Activated T-helper 9 cell treated with anti-CD3 and anti-CD28 coated beads, Interleukin-2, amount 50 U/mL, for 16 hours (primary cell): ENCODE measurements at places on chromosomes 4 and X.

GRCh38 chrX:134746410-134746785 lies 88.1 kb upstream of the PLAC1 start:
- no peak for DNase-seq

DNA sequence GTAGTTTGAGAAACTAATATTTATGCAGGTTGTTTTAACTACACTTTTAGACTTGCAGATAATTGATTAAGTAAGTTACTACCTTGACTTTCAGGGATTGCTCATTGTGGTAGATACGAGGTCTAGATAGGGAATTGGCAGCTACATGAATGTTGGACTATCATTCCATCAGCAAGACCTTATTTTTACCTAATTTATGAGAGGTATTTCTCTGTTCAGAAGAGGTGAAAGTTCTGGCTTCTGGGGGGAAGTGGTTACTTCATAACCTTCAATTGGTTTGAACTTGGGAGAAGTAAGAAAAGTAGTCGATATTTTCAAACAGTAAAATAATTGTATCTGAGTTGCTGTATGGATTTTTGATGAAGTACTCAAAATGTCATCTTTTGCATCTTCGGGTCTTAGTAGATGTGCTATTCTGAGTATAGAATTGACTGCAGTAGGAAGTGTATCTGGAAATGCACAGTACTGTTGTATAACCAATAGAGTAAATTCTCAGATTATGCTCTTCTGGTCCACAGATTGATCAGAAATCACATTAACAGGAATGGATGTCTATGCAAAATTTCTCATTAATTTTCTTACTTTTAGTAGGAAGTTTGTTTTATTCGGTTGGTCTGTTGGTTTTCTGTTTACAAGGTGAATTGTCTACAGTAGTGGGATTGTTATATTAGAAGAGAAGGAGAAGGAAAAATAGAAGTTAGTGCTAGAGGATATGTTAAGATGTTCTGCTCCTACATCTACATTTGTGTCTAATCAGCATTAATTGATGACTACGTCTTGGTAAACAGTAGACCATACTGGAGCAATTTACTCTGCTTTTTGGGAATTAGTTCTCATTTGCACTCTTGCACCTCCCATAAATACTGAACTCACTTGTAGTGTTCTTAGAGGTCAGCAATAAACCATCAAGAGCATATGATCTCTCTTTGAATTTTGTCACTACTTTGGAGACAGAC lies 3.0 kb downstream of the NFKB1 start:
- no peak for DNase-seq

DNA sequence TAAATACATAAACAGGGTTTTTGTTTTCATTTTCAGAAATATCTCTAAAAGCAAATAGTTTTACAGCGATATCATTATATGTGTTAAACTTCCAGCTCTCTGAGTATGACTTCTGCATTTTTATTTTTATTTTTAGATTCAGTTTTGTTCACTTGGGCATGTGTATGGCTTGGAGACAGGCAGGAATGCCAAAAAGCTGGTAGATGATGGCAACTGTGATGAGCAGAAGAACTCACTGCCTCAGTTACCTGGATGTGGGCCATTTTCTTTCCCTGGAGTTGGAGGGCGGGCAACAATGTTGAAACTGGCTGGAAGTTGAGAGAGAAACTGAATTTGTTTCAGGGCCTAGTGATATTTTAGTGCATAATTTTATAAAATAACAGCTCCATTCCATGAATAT lies 266.4 kb downstream of the ARHGAP24 start:
- DNase-seq, result no peak

- no peak for DNase-seq
These were observed 96.4 kb downstream of the FAM13A start for GRCh38 chr4:88960576-88960975.

GRCh38 chrX:72258174-72258573 lies 18.9 kb downstream of the RPS4X start:
- no peak for DNase-seq

GRCh38 chr4:169295822-169296221 lies 25.1 kb upstream of the SH3RF1 start:
- no peak for DNase-seq

DNA sequence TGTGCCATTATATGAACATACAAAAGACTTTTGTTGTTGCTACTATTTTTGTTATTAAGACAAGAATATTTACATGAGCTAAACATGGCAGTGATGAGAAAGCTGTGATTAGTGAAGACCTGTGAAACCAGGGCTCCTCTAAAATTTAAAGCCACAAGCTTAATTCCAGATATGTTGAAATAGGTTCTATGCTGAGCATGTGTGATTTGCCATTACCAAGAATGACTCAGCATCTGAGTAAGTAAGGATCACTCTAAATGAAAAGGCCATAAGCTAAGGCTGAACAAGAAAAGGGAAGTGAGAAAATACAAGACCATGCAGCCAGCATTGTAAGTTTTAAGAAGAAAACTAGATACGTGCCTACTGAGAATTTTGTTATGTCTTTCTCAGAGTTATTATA lies 75.9 kb upstream of the CAMK2D start:
- no peak for DNase-seq

DNA sequence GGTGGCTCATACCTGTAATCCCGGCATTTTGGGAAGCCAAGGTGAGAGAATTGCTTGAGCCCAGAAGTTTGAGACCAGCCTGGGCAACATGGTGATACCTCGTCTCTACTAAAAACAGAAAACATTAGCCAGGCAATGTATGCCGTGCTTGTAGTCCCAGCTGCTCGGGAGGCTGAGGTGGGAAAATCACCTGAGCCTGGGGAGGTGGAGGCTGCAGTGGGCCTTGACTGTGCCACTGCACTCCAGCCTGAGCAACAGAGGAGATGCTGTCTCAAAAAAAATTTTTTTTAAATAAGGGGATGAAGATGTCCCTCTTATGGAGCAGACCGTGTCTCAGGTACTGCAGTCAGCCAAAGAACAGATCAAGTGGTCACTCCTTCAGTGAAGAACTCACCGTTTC lies 13.5 kb downstream of the CTAG1B start:
- DNase-seq, result no peak

GRCh38 chr4:77354550-77354949 lies 197.5 kb downstream of the CCNG2 start:
- no peak for DNase-seq

DNA sequence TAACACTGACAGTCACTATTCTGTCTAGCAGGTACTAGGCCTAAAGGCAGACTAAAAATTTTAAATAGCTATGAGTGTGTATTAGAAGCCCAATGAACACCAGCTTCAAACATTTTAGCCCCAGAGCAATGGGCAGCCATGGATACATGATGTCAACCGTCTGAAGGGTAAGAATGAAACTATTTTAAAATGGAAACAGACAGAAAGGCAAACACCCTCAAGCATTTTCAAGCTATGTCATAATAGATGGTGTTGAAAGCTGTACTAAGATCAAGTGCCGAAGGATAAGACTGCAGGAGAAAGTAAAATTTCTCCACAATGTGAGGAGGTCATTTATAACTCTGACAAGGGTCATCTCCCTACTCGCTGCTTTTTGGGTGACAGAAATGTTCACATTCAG lies 225.0 kb downstream of the COL25A1 start:
- no peak for DNase-seq

- no peak for DNase-seq
These were observed 36.5 kb upstream of the PPM1K start for GRCh38 chr4:88320780-88321373.

DNA sequence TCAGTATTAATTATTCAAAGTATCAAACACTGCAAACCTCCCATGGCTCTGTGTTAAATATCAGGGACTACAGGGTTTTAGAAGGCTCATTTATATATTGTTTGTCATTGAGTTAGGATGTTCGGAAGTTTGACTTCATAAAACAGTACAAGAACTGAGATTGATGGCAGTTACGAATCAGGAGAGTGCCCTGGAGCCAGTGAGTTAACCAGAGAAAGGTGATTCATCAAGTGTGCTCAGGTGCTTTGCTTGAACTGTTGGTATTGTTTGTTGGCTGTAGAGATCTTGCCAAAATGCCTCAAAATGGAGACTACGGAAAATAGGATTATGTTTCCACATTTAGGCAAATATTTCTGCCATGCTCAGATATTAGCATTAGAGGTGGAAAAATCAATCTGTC lies 7.5 kb upstream of the GPR101 start:
- no peak for DNase-seq

DNA sequence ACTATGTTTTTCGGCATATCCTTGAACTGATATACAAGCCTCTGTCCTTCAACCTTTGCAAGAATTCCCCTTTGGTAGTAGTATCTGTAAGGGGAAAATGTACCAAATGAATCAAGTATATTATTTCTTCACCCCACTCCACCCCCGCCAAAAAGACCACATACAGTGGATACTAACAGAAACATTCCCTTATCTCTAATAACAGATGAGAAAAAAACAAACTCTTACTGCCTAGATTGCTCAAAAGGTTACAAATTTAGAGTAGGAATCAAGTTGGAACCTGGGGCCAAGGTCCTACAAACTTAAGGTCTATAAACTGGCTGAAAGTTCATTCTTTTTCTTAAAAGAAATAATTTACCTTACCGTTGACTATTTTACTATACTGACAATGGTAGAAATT lies 45.0 kb downstream of the NOCT start:
- no peak for DNase-seq

DNA sequence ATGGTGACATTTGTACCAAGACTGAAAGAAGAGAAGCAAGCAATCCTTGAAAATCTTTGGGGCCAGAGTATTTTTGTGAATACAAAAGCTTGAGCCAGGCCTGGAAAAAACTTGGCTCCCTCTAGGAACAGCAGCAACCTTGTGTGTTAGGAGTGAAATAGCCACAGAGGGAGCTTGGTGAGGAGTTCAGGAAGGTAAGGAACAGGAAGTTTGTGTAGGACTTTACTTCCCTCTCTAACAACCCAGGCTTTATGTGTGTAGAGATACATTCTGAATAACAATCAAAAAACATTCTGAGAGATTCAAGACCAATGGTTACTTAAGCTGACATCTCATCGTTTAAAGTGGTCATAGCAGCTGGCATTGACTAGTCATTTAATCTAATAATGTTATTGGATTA lies 668.5 kb downstream of the PCDH18 start:
- DNase-seq, result no peak

DNA sequence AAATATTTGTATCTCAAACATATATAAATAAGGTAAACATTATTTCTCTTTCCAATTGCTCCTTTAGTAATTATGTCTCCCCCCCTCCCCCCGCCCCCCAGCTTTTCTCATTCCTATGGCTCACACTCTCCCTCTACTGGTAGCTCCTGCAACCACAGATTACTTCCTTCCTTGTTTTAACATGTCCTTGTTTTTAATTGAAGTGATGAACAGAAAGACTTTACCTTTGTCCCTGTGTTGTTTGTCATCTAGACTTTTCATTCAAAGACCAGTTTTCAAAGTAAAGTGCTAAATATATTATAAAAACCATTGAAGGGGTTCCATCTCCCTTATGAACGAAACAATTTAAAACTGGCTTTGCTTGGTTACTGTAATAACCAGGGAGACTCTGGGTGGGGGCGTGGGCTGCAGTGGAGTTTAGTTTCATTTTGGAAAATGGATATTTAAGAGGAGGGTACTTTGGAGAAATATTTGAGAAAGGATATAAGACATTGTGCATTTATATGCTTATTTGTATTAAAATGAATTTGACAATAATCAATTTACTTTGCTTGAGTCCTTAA lies 352.9 kb downstream of the RAPGEF2 start:
- DNase-seq, result no peak

DNA sequence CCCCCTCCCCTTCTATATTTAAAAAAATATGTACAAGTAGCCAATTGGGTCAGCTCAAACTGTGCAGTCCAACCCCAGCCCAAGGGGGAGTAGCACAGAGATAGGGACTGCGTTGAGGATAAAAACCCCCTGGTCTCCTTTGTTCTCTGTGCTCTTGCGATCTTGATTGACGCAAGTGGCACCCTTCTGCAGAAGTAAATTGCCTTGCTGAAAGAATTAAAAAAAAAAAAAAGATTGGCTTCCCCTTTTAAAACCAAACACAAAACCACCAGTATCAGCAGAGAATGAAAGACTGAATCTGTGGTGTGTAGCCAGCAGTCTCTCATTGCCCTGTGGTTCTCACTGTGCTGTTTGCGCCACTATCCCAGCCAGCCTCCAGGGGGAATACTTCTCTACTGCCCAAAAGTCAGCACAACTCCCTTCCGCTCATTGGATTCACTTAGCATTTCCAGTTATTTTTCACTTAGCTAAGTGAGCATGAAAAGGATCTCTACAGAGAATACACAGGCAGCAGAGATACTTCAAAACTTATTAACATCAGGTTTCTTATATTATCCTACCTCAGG lies 29.7 kb downstream of the MANBA start:
- DNase-seq, result no peak

- no peak for DNase-seq
These were observed 78.1 kb upstream of the GPM6B start for GRCh38 chrX:13894888-13895565.

DNA sequence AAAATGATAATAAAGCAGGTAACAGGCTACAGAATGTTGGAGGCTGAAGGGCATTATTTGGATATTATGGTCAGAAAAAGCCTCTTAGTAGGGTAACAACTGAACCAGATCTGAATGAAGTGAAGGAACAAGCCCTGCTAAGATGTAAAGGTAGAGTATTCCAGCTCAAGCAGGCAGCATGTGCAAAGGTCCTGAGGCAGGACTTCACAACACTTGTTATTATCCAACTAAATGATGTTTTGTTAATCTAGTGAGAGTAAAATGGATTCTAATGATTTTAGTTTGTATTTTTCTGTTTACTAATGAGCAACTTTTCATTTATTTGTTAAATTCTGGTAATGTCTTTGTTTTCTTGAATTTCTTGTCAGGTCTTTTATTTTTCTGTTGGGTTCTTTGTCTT lies 35.7 kb downstream of the RAB33B start:
- no peak for DNase-seq

DNA sequence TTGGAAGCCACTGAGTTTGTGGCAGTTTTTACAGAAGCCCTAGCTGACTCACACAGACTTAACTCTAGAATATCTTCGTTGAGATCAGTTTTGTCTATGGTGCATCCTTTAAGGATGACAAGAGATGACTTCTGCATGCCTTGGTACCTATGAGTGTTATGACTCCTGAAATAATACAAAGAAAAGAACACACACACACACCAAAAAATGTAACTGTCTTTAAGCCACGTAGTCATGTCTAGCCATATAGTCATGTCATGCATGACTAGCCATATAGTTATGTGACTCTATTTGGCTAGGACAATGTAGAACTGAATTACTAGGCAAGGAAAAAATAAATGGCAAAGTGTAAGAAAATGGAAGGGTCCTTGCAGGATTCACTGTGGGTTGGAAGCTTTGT lies 447.8 kb downstream of the NLGN4X start:
- no peak for DNase-seq

DNA sequence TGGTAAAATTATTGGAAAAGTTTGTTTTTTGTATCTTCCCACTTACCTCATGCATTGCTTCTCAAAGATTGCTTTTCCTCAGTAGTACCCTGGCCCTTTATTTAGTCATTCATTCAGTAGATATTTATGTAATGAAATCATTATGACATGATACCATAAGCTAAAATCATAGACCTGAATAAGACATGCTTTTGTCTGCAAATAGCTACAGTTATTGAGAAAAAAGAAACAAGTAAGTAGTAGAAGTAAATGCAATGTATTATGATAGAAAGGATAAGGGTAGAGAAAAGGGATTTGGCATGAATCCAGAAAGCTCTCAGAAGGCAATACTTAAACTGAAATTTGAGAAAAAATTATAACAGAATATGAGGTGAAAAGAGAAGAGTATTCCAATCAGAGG lies 352.5 kb downstream of the GPM6A start:
- no peak for DNase-seq

- no peak for DNase-seq
These were observed 77.7 kb downstream of the OPHN1 start for GRCh38 chrX:68355629-68355920.
